Non-pigmented ciliary epithelial cell (primary cell): ENCODE measurements at places on chromosomes 7 and 10.

DNA sequence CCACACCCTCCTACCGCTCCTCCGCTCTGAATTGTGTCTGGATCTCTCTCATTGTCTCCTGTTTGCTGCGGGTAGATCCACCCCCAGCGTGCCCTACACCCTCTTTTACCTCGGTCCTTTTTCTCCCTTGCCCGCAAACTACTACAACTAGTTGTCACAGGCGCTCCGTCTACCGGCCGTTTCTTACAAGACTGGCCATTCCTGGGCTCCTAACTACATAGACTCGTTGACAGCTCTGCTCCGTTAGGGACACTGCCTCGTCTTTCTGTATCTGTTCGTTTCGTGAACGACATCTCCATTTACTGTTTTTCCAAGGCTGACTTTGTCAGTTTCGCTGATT is 786 bp downstream of the TAF3 start:
- peak; percentile 6 for DNase-seq

GRCh38 chr10:124573726-124574455 is 112.3 kb downstream of the LHPP start:
- DNase-seq, result no peak

DNA sequence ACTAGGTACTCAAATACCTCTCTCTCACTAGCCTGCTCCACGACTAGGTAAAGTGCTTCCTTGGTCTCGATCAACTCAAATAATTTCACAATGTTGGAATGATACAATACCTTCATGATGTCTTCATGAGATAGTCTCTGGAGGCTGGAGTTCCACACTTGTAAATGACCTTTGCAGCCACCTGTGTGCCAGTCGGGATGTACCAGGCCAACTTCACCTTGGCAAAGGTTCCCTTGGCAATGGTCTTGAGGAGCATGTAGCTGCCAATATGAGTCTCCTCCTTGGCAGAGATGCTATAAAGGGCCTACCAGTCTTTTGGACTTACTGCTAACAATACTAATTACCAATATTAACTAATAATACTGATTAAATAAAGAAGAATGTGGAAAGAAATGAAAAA is 42.5 kb upstream of the EEPD1 start:
- DNase-seq, result no peak

DNA sequence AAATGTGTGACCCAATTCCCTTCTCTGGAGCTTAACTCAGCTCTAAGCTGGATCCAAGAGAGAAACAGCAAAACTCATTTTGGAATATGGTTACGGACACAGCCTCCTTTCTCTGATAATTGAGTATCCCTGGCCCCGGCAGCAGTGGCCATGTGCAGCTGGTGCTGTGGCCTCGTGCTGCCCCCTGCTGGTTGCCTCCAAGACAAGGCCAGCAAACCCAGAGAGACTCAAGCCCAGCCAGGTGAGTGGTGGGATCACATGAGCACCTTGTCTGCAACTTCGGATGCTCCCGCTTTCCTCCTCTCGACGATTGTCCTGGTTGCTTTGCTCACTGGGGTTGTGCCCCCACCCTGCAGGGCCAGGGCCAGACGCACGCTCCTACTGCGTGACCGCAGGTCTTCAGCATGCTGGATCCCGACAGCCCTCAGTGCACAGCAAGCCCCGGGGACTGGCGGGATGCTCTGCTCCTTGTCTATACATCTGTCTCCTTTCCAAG is 19.4 kb downstream of the SFTPD start:
- DNase-seq, result no peak

GRCh38 chr7:43952028-43952427 is 25.8 kb downstream of the UBE2D4 start:
- DNase-seq, result no peak

GRCh38 chr7:34991938-34992840 is 45.1 kb downstream of the DPY19L1 start:
- no peak for DNase-seq

DNA sequence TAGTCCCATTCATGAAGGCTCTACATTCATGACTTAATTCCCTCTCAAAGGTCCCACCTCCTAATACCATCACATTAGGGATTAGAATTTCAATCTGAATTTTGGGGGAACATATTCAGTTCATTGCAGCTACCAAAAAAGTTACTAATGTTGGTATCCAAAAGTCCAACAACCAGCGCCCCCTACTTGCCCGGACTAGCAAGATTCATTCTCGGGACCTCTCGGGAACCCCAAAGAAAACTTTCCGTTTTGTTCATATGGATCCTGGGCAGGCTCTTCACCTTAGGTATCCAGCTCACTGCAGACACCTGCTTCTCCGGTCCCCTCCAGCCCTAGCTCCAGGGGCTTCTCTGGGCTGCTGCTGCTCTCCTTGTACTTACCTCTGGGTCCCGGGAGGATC is 8.9 kb upstream of the GRK5 start:
- no peak for DNase-seq

- no peak for DNase-seq
These were observed 139.4 kb downstream of the TNS3 start for GRCh38 chr7:47442605-47442865.

DNA sequence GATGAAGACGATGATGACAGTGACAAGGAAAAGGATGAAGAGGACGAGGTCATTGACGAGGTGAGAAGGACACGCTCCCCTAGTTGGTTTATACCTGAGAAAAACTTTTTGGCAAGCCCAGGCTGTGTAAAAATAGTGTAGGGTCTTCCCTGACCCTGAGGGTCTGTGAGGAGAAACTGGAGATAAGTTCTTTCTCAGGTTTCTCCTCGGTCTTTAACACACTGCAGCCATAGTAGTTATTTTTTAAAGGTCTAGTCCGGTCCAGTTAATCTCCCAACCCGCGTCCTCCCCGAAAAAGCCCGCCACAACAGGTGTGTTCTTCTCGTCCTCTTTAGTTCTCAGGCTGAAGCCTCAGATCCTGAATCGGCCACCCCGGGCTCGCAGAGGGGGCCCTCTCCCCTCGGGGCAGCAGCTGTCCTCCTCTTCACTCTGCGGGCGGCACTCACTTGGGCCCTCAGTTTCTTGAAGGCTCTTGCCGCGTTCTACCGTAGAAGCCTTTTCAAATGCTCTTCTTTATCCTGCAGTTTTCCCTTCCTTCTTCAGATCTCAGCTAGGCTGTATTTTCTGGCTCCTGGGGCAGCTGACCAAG is 411 bp downstream of the BCCIP start:
- DNase-seq, result no peak
